Immature natural killer cell (primary cell): ENCODE measurements at places on chromosomes 2 and 18. TPM values are rescaled to one million over a fixed set of nuclear protein-coding genes. Genes with fewer than 3 reads are reported as not detected.
A peak's percentile ranks its signal among the peaks of the same experiment; 100 is the strongest.

Gene SERPINB2
- not detected for polyA plus RNA-seq

Gene KHK
- 8.4 TPM for polyA plus RNA-seq

Gene UGT1A3
- polyA plus RNA-seq: not detected

Gene STON1
- not detected for polyA plus RNA-seq

Gene CCDC148
- not detected for polyA plus RNA-seq

Gene MYL1
- not detected for polyA plus RNA-seq

GRCh38 chr2:232761301-232761907 lies 15.0 kb downstream of the KCNJ13 start:
- H3K27ac ChIP-seq: no peak overlapping the region
- DNase-seq: peak; percentile 9
- H3K4me1 ChIP-seq: peaks cover 23% of the 10 kb centered on the region
- H3K27me3 ChIP-seq: no peaks in the 10 kb centered on the region
- peaks cover 27% of the 10 kb centered on the region for H3K36me3 ChIP-seq

DNA sequence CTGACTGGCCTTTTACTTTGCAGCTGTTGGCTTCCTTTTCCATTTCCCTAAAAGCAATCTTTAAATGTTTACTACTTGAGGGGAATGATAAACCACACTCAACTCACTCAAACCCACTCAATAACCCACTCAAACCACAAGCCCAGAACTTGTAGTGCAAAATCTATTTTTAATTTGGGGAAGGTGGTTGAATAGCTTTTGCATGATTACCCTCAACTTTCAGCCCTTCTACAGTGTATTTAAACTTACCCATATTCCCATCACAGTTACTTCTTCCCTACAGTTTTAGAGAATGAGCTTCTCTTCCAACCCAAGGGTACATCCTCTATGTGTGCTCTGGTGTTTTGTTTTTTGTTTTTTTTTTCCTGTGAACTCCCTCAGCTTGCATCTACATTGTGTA lies 636.1 kb downstream of the TDRD15 start:
- DNase-seq: no peak
- no peaks in the 10 kb centered on the region for H3K4me1 ChIP-seq
- no peak overlapping the region for H3K27ac ChIP-seq
- no peak overlapping the region for H3K4me3 ChIP-seq
- H3K36me3 ChIP-seq: no peaks in the 10 kb centered on the region

DNA sequence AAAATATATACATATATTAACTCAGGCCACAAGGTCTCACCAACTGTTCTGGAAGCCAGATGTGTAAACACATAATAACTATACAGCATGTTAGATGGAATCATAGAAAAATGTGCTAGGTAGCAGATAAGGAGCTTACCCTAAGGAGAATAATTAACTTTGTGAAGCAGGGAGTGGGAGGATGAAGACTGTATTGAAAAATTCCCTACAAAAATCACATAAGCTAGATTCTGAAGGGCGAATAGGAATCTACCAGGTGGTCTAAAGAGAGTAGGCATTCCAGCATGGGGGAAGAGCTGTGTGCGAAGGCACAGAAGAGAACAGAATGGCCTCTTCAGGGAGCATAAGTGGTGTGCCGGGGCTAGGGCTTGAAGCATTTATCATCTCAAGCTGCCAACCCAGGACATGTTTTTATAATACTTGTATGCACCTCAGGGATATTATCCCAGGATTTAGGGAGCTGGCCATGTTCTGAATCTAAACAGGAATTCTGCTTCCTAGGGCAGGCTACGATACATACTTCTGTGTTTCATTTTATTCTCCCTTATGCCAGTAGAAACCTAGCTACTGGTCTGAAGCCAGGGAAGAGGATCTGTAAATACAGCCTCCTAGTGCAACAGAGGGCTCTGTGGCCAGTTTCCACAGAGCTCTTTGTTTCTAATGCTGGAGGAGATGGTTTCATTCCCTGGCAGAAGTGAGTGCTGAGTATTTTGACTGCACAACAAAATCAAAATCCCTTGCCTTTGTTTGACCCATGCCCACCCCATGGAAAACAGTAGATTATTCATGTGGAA lies 56.7 kb downstream of the NEMP2 start:
- H3K27me3 ChIP-seq: no peaks in the 10 kb centered on the region
- peaks cover 6% of the 10 kb centered on the region for H3K36me3 ChIP-seq
- DNase-seq: no peak
- H3K4me1 ChIP-seq: peaks cover 8% of the 10 kb centered on the region
- H3K4me3 ChIP-seq: no peak overlapping the region
- H3K27ac ChIP-seq: peak overlapping the region; percentile 53

- H3K27ac ChIP-seq: no peak overlapping the region
- H3K4me3 ChIP-seq: no peak overlapping the region
- H3K4me1 ChIP-seq: no peaks in the 10 kb centered on the region
- no peak for DNase-seq
- no peaks in the 10 kb centered on the region for H3K36me3 ChIP-seq
Observed at GRCh38 chr2:142445551-142446072, 314.8 kb upstream of the LRP1B start.

DNA sequence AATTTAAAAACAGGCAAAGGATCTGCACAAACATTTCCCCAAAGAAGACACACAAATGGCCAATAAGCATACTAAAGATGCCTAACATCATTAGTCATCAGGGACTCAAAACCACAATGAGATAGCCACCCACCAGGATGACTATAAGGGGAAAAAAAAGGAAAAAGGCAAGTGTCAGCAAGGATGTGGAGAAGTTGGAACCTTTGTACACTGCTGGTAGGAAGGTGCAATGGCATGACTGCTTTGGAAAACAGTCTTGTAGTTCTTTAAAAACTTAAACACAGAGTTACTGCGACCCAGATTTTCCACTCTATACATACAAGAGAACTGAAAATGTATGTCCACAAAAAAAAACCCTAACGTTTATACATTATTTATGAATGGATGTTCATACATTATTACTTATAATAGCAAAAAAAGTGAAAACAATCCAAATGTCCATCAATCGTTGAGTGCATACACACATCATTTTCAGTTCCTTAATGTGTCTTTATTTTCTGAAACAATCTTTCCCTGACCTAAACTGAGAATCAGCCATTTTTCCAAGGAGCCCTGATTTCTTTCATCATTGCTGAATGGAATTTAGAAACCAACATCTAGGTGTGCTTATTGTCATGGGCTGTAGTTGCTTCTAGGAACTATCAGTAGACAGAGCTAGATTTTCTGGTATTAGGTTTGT lies 64.7 kb upstream of the TLK1 start:
- H3K27ac ChIP-seq: no peak overlapping the region
- H3K36me3 ChIP-seq: no peaks in the 10 kb centered on the region
- no peaks in the 10 kb centered on the region for H3K4me1 ChIP-seq
- H3K4me3 ChIP-seq: no peak overlapping the region
- H3K27me3 ChIP-seq: peaks cover 3% of the 10 kb centered on the region

DNA sequence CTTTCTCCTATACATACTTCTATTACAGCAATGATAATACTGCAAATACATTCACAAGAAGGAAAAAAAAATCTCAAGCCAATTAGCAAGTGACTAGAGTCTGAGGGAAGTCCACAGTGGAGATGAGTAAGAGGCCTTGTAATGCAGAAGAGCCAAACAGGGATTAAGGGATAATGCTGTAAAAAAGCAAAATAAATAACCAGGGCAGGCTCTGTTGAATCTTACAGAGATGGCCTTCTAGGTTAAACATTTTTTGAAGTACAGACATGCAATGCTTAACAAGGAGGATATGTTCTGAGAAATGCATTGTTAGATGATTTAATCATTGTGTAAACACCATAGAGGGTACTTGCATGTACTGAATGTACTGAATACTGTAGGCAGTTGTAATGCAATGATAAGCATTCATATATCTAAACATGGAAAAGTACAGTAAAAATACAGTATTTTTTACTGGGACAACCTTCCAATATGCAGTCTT lies 122.1 kb upstream of the RMDN2 start:
- no peaks in the 10 kb centered on the region for H3K4me1 ChIP-seq
- no peak for DNase-seq
- no peak overlapping the region for H3K27ac ChIP-seq

- no peak for DNase-seq
- peaks cover 2% of the 10 kb centered on the region for H3K27me3 ChIP-seq
- no peaks in the 10 kb centered on the region for H3K36me3 ChIP-seq
Observed at GRCh38 chr18:25230658-25231326, 121.2 kb downstream of the ZNF521 start.

- no peaks in the 10 kb centered on the region for H3K36me3 ChIP-seq
- no peak for DNase-seq
- peaks cover 4% of the 10 kb centered on the region for H3K4me1 ChIP-seq
- no peak overlapping the region for H3K27ac ChIP-seq
- H3K27me3 ChIP-seq: peaks cover 2% of the 10 kb centered on the region
Observed at GRCh38 chr2:144364944-144365738, 154.8 kb downstream of the ZEB2 start.

GRCh38 chr2:27088634-27089033 lies 2.1 kb downstream of the KHK start:
- H3K4me3 ChIP-seq: peak overlapping the region; percentile 35
- no peak overlapping the region for H3K27ac ChIP-seq
- H3K36me3 ChIP-seq: no peaks in the 10 kb centered on the region
- DNase-seq: no peak

GRCh38 chr18:56678836-56679565 lies 27.8 kb downstream of the WDR7 start:
- peaks cover 2% of the 10 kb centered on the region for H3K27me3 ChIP-seq
- H3K4me1 ChIP-seq: no peaks in the 10 kb centered on the region
- no peak for DNase-seq
- H3K27ac ChIP-seq: no peak overlapping the region
- peaks cover 11% of the 10 kb centered on the region for H3K36me3 ChIP-seq

- no peak overlapping the region for H3K4me3 ChIP-seq
- no peaks in the 10 kb centered on the region for H3K4me1 ChIP-seq
- H3K36me3 ChIP-seq: peaks cover 9% of the 10 kb centered on the region
- H3K27ac ChIP-seq: no peak overlapping the region
- DNase-seq: no peak
- no peaks in the 10 kb centered on the region for H3K27me3 ChIP-seq
Observed at GRCh38 chr18:671405-671804, 14.0 kb downstream of the TYMS start.

DNA sequence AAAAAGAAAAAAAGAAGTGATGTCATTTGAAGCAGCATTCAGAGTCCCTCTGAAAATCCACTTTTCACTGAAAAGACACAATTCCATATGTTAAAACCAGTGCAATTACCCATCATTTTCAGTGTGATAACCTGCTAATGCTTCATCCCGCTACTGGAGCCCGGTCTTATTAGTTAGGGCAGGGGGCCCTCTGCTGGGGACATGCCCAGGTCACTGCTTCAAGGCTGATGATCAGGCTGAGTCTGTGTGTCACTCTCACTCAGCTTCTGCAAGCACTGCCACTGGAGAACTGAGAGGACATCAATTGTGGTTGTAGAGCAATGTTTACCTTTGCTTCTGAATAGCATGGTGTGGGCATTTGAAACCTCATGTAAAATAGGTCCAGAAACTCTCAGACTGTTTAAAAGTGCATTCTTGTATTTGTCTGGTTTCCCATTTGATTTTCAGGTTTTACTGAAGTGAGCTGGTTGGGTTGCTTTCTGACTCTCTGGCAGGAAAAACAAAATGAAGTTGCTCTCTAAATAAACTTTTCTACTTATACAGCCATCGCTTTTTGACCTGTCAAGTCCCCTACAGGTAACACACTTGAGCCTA lies 49.2 kb upstream of the NXPH2 start:
- H3K27ac ChIP-seq: no peak overlapping the region
- H3K36me3 ChIP-seq: no peaks in the 10 kb centered on the region
- H3K27me3 ChIP-seq: peaks cover 2% of the 10 kb centered on the region

- H3K27me3 ChIP-seq: peaks cover 36% of the 10 kb centered on the region
- H3K4me3 ChIP-seq: peak overlapping the region; percentile 93
- peaks cover 15% of the 10 kb centered on the region for H3K36me3 ChIP-seq
- DNase-seq: peak; percentile 77
- peak overlapping the region; percentile 99 for H3K27ac ChIP-seq
Observed at GRCh38 chr18:48952287-48953103, 1.7 kb upstream of the SMAD7 start.

GRCh38 chr2:239199041-239199768 lies 201.6 kb downstream of the HDAC4 start:
- H3K27me3 ChIP-seq: no peaks in the 10 kb centered on the region
- H3K4me3 ChIP-seq: no peak overlapping the region
- DNase-seq: no peak
- peaks cover 3% of the 10 kb centered on the region for H3K36me3 ChIP-seq

DNA sequence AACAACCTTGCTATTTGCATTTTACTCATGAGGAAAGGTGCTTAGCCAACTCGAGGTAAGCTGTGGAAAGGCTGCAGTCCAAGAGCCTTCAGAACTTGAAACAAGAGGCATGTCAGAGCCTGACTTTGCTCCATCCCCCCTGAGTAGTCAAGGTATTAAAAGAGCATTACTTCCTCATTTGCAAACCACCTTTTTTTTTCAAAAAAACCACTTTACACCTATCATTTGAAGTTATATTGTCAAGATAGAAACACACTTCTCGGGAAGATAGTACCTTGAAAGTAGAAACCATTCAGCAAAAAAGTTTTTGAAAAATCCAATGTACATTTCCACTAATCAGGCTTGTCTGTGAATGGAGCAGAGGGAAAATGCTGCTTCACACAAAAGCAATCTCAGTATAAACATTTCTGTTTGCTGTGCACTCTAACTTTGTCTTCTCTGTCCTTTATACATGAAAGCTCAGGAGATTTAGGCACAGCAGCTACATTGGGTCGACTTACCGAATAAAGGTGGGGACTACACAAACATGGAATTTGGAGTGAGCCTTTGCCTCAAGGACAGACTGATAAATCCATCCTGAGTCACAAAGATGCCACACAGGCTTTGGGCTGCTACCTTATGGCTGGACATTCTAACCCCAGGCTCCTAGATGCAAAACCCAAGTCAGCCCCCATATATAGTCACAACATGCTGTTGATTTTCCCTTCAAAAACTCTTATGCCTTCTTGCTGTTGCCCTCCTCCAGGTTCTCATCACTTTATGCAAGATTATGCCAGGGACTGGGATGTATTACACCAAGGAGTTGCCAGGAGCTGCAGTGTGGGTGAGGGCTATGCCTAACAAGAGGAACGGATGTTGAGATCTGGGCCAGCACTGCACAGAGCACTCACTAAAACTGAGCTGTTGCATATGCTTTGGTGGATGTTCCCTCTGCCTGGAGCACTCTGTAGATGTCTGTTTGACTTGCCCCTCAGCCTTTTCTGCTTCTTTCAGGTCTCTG lies 41.4 kb upstream of the EML4 start:
- peak overlapping the region; percentile 80 for H3K27ac ChIP-seq
- peaks cover 86% of the 10 kb centered on the region for H3K4me1 ChIP-seq
- no peak for DNase-seq
- H3K27me3 ChIP-seq: peaks cover 4% of the 10 kb centered on the region
- H3K36me3 ChIP-seq: no peaks in the 10 kb centered on the region

DNA sequence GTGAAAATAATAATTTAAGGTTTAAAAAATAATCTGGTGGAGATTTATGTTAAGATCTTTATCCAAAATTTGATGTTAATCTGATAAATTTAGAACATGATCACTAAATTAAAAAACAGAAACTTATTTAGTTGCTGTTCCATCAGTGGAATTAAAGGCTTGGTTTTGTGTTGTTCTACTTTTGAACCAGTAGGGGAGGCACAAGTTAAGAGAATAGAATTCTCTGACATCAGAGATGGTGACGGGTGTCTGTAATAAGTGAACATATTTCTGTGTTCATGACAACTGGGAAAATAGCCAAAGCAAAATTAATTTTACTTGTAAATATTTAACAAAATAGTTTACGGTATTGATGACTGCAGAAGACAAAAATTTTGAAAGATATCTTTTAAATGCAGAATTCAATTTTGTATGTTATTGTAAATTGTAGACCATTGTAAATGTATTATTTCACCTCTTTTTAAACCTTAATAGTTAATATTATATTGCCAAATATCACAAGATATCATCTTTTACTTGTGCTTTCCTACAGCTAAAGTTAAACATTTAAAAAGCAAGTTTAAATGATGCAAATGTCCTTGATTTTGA lies 106.0 kb downstream of the UBR3 start:
- peak overlapping the region; percentile 13 for H3K27ac ChIP-seq
- peaks cover 4% of the 10 kb centered on the region for H3K36me3 ChIP-seq
- no peaks in the 10 kb centered on the region for H3K4me1 ChIP-seq
- H3K27me3 ChIP-seq: no peaks in the 10 kb centered on the region
- no peak overlapping the region for H3K4me3 ChIP-seq
